AML-193 (cell line): ENCODE measurements at places on chromosomes 13 and 19.

DNA sequence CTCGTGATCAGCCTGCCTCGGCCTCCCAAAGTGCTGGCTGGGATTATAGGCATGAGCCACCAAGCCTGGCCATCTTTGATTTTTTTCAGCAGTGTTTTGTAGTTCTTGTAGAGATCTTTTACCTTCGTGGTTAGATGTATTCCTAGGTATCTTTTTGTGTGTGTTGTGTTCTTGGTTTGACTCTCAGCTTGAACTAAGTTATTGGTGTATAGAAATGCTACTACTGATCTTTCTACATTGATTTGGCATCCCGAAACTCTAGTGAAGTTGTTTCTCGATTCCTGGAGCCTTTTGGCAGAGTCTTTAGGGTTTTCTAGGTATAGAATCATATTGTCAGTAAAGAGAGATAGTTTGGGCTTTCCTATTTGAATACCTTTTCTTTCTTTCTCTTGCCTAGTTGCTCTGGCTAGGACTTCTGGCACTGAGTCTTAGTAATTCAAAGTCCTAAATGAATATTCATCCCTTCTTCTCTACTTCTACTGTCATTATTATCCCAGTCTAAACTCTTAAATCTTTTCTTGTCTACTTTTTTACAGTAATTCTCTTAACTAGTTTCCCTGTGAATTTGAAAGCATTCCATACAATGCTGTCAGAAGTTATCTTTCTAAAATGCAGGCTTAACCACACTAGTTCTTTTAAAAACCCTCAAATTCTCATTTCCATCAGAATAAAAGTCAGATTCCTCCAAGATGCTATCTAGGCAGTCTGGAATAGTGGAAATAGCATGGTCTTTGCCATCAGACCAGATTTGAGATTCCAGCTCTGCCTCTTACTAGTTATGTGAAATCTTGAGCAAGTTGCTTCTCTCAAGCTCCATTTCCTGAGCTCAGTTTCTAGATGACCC is 7.0 kb downstream of the GPR18 start:
- DNase-seq = no peak

DNA sequence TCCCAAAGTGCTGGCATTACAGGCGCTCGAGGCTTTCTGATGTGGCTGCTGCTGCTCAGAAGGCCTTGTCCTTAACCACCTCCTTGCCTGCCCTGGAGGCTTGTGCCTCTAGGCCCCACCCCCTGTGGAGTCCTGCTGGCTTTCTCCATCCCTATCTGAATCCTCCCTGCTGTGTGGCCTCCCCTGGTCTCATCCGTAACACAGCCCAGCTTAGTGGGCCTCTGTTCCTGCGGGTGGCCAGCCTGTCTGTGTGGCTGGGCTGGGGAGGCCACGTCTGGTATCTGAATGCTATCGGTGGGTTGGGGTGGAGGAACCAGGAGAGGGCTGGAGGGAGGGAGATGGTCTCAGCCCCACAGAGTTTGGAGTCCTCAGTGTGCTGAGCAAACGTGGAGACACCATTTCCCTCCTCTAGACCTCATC is 4.7 kb downstream of the RPL28 start:
- DNase-seq = no peak

DNA sequence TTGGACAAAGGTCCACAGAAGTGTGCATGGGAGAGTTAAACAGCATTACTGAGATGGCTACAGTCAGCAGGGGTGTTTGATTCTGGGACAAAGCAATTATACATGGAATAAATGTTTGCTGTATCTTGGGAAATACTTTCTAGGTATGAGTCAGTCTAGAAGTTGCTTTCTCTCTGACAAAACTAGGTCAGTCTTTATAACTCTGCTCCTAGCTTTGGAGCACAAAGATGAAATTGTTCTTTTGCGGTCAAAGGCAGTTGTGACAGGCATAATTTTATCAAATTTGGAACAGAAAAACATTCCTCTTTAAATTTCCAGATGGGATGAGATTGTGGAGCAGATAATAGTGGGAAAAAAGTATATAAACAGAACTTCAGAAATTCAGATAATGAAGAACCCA is 1045.4 kb upstream of the MIR17HG start:
- no peak for DNase-seq

- DNase-seq = no peak
These were observed 560.2 kb upstream of the SPRY2 start for GRCh38 chr13:80901111-80901510.

- DNase-seq = no peak
These were observed 6.0 kb upstream of the PRX start for GRCh38 chr19:40419066-40419612.
